Psoas muscle (tissue), 8 donors: ENCODE measurements at places on chromosomes 6 and 20.
A peak's percentile ranks its signal among the peaks of the same experiment; 100 is the strongest.

- no peaks in the 10 kb centered on the region for H3K27me3 ChIP-seq
- no peaks in the 10 kb centered on the region for H3K4me1 ChIP-seq
- DNase-seq: no peak
- H3K4me3 ChIP-seq: no peak overlapping the region
- H3K27ac ChIP-seq: no peak overlapping the region
- no peaks in the 10 kb centered on the region for H3K36me3 ChIP-seq
These were observed 179.5 kb downstream of the BTBD9 start for GRCh38 chr6:38460186-38460585.

DNA sequence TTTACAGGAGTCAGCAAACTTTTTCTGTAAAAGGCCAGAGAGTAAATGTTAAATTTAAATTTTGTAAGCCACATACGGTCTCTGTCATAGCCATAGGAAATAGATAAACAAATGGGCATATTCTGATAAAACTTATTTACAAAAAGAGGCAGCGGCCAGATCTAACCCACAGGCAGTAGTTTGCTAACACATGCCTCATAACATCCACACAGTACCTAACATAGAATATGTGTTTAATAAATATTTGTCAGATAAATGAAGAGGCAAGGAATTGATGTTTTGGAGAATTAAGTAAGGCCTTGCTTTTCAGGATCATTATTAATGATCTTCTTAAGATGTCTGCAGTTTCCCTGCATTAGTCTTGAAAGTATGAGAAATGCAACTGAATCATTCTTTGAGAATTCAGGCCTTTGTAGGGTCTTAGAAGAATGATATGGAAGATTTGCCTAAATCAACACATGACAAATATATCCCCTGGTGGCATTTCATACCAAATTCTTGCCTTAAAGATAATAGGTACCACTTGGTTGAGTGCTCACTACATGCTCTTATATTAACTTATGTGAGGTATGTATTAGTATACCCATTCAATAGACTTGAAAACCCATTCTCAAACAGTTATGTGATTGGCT is 39.3 kb upstream of the TRAM2 start:
- H3K36me3 ChIP-seq: no peaks in the 10 kb centered on the region
- DNase-seq: no peak
- no peak overlapping the region for H3K27ac ChIP-seq
- no peaks in the 10 kb centered on the region for H3K4me1 ChIP-seq

- H3K27ac ChIP-seq: no peak overlapping the region
- H3K36me3 ChIP-seq: no peaks in the 10 kb centered on the region
- no peak for DNase-seq
- no peaks in the 10 kb centered on the region for H3K4me1 ChIP-seq
These were observed 100.9 kb upstream of the PRDM1 start for GRCh38 chr6:105985098-105985815.

- DNase-seq: no peak
- no peaks in the 10 kb centered on the region for H3K36me3 ChIP-seq
- H3K27me3 ChIP-seq: no peaks in the 10 kb centered on the region
- H3K4me1 ChIP-seq: no peaks in the 10 kb centered on the region
- no peak overlapping the region for H3K4me3 ChIP-seq
These were observed 91.5 kb downstream of the EPHA7 start for GRCh38 chr6:93327857-93328256.

DNA sequence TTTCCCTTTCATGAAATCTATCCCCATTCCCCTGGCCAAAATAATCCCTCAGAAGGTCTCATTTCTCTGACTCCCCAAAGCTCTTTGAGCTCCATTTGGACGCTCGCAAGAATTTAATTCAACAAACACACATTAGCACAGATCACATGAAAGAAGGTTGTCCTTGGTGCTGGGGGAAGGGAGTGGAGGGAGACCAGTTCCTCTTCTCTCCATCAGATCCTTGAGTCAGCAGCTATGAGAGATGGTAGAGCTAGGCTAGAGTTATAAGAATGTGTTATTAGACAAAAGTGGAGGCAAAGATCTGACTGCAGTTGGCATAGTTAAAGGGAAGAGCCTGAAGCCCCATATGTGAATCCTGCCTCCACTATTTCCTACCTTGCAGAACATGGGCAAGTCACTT is 184.2 kb upstream of the CDYL start:
- H3K27me3 ChIP-seq: no peaks in the 10 kb centered on the region
- no peaks in the 10 kb centered on the region for H3K36me3 ChIP-seq
- no peak overlapping the region for H3K27ac ChIP-seq
- no peaks in the 10 kb centered on the region for H3K4me1 ChIP-seq

DNA sequence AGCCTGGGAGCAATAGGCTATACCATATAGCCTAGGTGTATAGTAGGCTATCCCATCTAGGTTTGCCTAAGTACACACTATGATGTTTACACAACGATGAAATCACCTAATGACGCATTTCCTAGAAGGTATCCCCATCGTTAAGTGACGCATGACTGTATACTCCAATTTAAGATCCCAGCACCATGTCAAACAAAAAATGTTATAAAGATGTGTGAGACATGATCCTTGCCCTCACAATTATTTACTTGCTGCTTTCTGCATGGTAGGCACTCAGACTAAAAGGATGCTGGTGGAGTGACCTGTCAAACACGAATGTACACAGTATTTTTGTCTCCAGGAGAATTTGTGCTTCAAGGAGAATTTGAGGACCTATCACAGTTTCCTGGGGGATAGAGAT is 32.3 kb downstream of the SNAP25 start:
- H3K27ac ChIP-seq: no peak overlapping the region
- DNase-seq: no peak
- H3K36me3 ChIP-seq: no peaks in the 10 kb centered on the region
- no peaks in the 10 kb centered on the region for H3K27me3 ChIP-seq

DNA sequence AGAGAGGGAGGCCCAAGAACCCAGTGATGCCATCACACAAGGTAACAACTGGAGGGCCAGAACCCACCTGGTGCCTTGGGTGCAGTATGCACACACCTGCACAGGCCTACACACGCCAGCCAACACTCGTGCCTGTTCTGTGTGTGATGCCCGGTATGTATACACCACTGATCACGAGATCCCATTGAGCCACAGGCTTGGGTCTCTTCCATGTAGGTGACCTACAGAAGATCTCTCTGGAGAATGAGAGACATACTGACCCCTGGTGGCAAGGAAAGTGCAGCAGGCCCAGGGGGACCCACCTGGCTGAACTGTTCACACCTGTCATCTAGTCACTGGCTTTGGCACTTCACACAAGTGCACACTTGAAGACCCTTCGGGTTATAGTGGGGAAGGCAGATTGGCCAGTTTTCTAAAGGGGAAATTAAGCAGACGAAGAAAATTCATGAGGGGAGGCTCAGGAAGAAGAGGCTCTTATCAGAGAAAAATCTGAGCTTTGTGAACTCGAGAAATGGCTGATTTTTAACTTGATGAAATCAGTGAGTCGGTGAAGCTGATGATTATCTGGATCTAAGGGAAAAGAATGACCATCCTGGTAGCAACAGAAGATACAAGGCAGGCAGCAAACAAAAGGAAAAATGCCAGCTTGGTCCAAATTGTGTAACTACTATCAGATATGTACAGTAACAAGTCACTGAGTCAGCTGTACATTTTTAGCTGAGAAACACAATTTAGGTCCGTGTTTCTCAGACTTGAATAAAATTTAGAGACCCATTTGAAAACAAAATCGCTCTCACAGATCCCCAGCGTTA is 69.1 kb upstream of the PBOV1 start:
- DNase-seq: no peak
- H3K4me3 ChIP-seq: no peak overlapping the region
- no peaks in the 10 kb centered on the region for H3K36me3 ChIP-seq
- H3K4me1 ChIP-seq: no peaks in the 10 kb centered on the region

DNA sequence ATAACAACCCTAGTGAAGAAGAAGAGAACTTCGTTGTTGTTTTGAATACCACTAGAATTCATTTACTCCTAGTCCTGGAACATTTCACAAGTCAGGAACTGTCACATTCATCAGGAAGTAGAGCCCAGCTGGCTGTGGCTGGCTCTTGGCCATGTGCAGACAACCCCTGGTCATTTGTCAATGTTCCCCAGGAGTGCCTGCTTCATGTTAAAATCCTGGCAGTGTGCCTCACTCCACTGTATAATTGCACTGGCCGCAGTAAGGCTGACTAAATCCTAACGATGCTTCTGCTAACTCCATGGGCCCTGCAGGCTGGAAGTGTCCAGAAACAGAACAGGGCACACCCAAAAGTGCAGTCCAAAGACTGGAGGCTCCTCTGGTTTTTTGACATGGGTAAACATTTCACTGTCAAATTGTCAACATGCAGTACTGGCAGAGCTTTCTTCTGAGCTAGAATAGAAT is 41.5 kb upstream of the ADGRF1 start:
- no peaks in the 10 kb centered on the region for H3K4me1 ChIP-seq
- no peak overlapping the region for H3K27ac ChIP-seq
- H3K36me3 ChIP-seq: no peaks in the 10 kb centered on the region
- DNase-seq: peak; percentile 86

DNA sequence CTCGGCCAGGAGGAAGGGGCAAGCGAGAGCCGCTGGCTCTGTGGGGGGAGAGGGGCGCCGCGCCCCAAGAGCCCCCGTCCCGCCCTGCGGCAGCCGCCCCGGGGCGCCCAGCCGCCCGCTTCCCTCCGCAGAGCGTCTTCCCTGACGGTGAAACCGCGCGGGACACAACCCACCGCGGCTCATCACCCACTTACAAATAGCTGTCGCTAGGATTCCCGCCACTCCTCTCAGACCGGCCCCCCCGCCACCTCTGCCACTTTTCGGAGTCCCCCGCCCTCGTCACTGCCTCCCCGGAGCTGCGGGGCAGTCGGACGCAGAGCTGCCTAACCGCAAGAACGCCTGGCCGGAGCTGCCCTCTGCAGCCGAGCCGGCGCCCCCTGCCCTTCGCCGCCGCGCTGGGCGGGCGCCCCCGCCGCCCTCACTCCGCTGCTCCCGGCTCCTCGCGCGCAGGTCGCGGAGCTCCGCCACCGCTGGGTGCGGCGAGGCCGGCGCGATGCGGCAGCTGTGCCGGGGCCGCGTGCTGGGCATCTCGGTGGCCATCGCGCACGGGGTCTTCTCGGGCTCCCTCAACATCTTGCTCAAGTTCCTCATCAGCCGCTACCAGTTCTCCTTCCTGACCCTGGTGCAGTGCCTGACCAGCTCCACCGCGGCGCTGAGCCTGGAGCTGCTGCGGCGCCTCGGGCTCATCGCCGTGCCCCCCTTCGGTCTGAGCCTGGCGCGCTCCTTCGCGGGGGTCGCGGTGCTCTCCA is at the start of gene SLC35D3:
Gene SLC35D3, plus strand, starts transcription at position 366 of the 749 bp plus-strand sequence. Its CDS starts 128 bp downstream, at position 494.
- H3K27me3 ChIP-seq: peaks cover 30% of the 10 kb centered on the region
- peaks cover 20% of the 10 kb centered on the region for H3K4me1 ChIP-seq
- no peaks in the 10 kb centered on the region for H3K36me3 ChIP-seq

GRCh38 chr6:12592634-12593033 is 123.9 kb upstream of the PHACTR1 start:
- no peak for DNase-seq
- no peaks in the 10 kb centered on the region for H3K27me3 ChIP-seq
- H3K36me3 ChIP-seq: no peaks in the 10 kb centered on the region
- no peaks in the 10 kb centered on the region for H3K4me1 ChIP-seq
- no peak overlapping the region for H3K4me3 ChIP-seq

GRCh38 chr20:44609516-44610312 is 27.3 kb downstream of the PKIG start:
- peaks cover 44% of the 10 kb centered on the region for H3K4me1 ChIP-seq
- peak overlapping the region; percentile 88 for H3K27ac ChIP-seq
- H3K36me3 ChIP-seq: no peaks in the 10 kb centered on the region
- peak; percentile 93 for DNase-seq

DNA sequence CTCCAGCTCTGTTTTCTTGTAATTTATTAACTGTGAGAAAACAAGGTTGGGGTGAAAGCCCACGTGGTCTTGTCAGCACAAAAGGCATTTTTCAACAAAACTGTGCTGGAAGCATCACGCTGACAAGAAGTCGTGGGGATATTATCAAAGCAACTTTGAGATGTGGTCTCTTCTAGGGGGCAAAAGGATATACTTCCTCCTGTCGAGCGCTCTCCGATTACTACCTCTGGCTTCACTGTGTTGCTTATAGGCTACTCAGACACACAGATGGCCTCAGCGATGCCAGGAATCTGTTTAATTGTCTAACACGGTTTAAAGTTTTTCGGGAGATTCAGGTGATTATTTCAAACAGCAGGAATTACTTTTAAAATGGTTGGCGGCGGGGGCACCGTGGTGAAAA is 275.9 kb upstream of the SOX4 start:
- no peaks in the 10 kb centered on the region for H3K36me3 ChIP-seq
- no peaks in the 10 kb centered on the region for H3K4me1 ChIP-seq
- H3K4me3 ChIP-seq: no peak overlapping the region
- DNase-seq: no peak
- no peak overlapping the region for H3K27ac ChIP-seq

DNA sequence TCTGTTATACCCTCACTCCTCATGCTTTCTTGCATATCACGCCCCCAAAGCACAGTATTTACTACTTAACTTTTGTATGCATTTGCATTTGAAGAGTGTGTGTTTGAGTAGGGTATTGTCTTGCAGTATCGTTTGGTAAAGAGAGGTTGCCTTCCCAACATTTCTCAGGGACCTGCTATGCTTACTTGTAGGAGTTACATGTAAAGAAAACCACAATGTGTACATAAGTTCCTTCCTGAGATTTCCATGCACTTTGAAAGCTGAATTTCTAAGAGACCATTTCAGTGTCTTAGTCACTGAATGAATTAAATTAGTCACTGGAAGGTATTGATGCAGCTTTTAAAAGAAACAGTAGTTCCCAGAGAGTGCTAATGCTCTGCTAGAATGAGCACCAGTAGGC is 159.3 kb upstream of the LAMA2 start:
- no peak overlapping the region for H3K27ac ChIP-seq
- no peak for DNase-seq
- no peaks in the 10 kb centered on the region for H3K4me1 ChIP-seq
- no peak overlapping the region for H3K4me3 ChIP-seq

GRCh38 chr20:51532577-51533191 is 9.8 kb downstream of the NFATC2 start:
- peak; percentile 64 for DNase-seq
- H3K4me3 ChIP-seq: peak overlapping the region; percentile 27
- peaks cover 36% of the 10 kb centered on the region for H3K4me1 ChIP-seq

DNA sequence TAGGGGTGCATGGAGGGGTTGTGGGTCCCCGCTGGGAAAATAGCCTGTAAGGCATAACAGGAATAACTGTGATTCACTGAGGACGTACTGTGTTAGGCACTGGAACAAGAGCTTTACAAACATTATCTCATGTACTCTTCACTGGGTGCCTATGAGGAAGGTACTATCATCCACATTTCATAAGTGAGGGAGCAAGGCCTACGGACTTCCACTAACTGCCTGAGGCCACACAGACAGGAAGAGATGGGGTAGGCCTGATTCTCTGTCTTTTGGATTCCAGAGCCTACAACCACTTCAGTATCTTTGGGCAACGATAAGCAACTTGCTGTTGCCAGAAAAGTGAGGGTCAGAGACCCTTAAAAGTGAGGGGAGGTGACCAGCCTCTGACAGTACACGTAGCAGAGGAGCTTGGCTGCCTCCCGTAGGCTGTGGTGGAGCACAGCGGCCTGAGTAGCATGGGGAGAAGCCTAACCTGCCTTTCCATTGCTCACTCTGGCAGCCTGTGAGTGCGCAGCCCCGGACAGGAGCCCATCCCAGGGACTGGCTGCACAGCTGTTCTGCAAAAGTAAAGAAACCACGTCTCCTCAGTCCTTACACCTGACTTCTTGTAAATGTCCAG is 30.4 kb downstream of the PSMB1 start:
- peaks cover 44% of the 10 kb centered on the region for H3K4me1 ChIP-seq
- H3K27me3 ChIP-seq: no peaks in the 10 kb centered on the region
- no peaks in the 10 kb centered on the region for H3K36me3 ChIP-seq
- H3K4me3 ChIP-seq: no peak overlapping the region
- H3K27ac ChIP-seq: peak overlapping the region; percentile 92

- no peaks in the 10 kb centered on the region for H3K27me3 ChIP-seq
- no peak overlapping the region for H3K4me3 ChIP-seq
- no peak for DNase-seq
These were observed 402.6 kb downstream of the BCKDHB start for GRCh38 chr6:80508885-80509630.
